HS-27A (cell line): ENCODE measurements at places on chromosomes 1 and 21.

- DNase-seq: no peak
Observed at GRCh38 chr1:47812904-47813514, 184.2 kb downstream of the TRABD2B start.

DNA sequence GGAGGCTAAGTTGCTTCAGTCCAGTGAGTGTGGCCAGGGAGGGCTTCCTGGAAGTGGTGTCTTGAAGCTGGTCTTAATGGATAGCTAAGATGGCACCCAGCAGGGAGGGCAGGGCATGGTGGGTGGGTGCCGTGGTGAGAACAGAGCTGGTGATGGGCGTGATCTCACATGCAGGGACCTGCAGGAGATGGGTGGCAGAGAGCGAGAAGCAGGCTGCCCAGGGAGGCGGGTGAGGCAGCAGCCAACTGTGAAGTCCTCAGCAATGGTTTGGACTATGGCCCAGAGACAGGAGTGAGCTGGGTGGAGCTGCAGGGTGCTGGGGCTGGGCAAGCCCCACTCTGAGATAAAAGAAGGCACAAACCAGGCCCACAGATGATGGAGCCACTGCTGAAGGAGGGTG is 50.7 kb downstream of the UMODL1 start:
- no peak for DNase-seq

DNA sequence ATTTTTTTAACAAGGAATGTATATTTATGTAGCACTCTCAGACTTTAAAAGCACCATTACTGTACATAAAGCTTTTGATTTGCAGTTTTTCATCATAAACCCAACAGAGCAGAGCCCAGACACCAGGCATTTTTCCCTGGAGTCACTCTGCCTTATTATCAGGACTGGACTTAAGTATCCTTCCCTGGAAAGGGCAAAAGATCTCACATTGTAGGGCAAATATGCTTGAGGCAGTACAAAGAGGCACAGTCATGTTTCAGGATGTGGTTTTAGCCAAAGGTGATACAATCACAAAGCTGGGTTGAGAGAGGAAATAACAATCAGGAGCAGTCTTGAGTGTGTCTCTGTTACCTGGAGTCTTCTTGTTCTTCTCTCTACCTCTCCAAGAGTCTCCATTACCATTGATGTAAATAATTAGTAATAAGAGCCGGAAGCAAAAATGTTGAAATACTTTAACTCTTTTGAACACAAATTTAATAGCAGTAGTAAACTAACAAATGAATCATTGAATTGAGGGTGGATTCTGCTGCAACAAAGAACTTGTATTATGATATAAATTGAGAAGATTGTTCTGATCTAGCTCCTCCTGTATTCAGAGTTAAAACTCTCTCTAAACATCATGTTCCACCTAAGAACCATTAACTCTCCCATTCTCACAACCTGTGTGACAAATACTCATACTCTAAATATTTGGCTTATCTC is 160.5 kb downstream of the LTN1 start:
- DNase-seq: no peak

DNA sequence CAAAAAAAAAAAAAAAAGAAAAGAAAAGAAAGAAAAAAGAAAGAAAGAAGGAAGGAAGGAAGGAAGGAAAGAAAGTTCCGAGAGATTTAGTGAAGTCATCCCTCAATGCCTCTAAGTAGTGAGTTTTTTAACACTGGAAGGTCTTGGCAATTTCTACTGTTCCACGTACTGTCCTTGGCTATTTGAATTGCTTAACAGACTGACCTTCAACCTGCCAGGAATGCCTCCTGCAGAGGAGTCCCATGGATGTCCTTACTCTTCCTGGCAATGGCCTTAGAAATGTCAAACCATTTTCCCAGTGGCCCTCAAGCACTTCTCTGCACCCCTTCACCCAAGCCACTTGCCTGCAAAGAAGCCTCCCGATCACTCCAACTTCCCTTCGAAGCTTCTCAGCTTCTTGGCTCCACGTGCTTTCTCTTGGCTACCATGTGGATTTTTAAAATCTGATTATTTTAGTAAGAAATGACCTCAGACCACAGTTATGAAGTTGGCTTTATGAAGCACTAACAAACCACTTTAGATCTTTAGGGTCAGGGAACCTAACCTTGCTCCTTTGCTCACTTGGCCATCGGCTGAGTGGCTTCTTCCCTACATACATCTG is 43.7 kb upstream of the ABCG1 start:
- no peak for DNase-seq

GRCh38 chr1:7938070-7938469 is 2.6 kb downstream of the TNFRSF9 start:
- DNase-seq: no peak

- no peak for DNase-seq
Observed at GRCh38 chr1:56469640-56470371, 109.6 kb downstream of the PLPP3 start.

DNA sequence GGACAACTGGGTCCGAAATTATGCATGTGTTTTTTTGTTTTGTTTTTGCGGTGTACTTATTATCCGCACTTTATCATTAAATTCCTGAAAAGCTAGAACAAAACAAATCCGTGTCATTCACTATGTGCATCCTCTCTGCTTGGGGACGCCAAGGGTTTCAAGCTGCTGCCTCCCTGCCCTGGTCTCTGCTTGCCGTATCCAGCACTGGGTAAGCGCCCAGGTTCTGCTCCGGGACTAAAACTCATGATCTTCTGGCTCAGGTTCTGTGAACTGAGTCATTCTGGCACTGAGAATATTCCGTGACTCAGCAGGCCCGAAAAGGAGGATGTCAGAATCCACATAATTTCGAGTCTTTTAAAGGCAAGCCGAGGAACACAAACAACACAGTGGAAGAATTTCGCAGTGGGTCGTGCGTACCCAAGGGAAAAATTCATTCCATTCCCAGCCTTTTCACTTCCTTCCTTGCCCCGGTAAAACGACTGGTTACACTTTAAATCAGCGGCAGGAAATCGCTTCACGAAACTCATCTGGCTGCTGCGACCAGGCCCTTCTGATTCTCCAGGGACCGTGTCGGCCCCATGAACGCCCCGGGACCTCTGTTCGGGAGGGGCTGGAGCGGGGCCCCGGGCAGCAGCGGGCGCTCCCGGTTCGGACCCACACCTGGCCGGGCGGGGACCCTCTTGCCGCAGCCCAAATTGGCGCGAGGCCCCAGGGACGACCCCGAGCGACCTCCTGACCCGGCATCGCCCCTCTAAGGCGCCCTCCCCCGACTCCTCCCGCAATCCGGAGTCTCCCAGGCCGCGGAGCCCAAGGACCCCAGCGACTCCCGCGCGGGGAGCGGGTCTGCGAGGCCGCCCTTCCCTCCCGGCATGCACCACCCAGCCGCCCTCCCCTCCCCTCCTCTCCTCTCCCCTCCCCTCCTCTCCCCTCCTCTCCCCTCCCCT is 746 bp upstream of the LAMC1 start:
- DNase-seq: peak; percentile 87

DNA sequence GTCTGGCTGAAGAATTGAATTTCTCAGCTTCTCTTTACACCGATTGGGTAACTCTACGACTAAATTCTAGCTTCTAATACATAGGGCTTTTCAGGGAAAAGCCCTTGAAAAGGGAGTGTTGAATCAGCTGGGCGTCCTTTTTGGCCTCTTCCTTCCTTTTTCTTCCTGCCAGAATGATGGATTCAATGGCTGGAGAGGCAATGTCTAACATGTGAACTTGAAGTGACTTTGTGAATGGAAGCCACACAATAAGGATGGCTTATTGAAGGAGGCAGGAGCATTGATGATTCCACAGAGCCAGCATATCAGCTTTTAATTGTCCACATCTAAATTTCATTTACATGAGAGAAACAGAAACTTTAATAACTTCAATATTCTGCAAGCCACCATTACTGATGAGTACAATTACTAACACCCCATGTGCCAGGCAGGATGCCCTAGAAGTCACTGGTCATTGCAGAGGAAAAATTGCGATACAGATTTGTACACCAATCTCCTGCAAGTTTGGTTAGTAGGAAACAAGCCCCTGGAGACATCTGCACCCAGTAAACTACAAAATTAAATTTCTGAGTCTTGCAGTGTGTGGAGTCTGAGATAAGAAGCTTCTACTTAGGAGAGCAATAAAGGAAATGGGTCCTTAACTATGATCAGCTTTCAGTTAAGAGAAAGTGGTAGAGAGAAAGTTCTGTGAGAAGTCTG is 56.1 kb downstream of the STYXL2 start:
- no peak for DNase-seq

DNA sequence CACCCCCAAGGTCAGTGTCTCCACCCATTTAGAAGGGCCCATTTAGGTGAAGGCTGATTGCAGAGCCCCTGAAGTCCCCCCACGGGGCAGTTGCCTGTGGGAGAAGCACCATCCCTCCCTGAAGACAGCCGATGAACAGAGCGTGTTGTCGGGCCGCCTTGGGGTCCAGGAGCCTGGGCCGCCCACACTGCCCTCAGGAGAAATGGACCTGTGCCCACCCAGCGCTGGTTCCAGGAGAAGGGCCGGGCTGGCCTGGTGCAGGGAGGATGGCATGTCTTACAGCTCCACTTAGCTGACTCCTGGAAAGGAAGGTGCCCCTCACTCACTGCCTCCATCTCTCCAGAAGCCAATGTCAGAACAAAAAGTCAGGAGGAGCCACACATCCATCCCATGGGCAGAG is 252.7 kb upstream of the VAMP3 start:
- no peak for DNase-seq

DNA sequence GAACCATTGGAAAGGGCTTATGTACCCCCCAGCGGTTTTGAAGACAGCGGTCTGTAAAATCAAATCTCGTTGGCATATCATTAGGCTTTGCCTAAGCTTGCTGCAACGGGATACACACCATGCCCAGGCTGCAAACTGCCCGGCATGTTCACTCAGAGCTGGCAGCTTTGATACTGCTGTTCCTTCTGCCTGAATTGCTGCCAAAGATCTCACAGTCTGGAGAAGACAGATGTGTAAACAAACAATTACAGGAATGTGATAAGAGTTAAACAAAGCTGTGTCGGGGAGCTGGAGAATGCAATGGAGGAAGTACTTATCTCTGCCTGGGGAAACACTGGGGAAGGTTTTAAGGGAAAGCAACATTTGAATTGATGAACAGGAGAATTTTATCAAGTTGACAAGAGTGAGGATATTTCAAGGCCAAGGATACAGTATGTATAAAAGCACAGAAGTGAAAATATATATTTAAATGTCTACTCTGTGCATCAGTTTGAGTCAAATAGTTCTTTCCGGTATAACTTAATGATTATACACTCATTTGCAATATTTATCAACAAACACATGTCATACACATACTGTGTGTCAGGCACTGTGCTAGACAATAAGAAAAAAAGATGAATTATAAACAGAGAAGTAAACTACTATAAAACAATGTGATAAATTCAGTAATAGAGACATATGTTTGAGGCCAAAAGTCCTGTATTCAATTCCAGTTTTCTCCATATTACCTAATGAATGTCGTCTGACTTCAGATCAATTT is 29.9 kb downstream of the CHML start:
- no peak for DNase-seq
